ENCODE measurements at places on chromosomes 5 and 9.

- DNase-seq = peak; percentile 21
These were observed 107.4 kb upstream of the LARP1 start for GRCh38 chr5:154647761-154648145.

- DNase-seq = no peak
These were observed 78.0 kb downstream of the SH3GL2 start for GRCh38 chr9:17656889-17657288.

DNA sequence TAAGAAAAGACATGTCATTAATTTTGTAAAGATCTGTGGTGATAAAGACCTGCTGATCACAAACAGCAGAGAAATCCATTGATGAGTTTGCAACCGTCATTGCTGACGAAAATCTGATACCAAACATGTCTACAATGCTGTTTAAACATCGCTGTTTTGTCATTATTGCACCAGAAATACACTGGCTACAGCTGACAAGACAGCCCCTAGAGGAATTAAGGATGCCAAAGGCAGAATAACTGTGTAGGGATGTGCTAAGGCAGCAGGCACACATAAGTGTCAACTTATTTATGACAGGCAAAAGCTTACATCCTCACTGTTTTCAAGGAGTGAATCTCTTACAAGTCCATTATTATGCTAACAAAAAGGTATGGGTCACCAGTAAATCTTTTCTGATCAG, 439.3 kb downstream of the TLE1 start:
- no peak for DNase-seq

- DNase-seq = no peak
These were observed 19.8 kb downstream of the GLT6D1 start for GRCh38 chr9:135619599-135619886.

DNA sequence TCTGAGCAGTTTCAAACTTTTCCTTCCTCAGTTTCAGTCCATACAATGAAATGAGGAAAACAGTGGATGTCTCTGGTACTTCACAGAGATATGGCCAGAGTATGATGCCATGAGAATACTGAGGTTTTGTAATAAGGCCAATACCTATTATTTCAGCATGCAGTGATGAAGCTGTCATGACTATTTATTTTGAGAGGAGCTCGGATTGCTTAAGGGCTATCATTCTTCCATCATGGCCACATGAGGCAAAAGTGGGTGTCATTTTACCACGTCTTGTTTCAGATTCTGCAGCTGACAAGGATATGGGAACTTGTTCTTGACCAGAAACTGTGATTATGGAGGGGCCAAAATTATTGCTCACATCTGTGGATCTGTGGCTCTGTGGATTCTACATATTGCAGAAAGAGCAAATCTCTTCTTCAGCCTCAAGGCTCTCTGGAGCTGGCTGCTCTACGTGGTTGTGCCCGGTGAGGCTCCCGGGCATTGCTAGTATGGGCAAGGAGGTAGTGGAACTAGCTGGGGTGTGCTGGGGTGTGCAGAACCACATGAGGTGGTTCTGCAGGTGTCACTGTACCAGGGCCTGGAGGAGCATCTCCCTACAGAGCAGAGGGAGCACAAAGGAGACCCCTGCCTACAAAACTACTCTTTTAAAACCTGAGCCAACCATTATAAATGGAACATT, 180.3 kb downstream of the SEMA6A start:
- DNase-seq = peak; percentile 30

- DNase-seq = no peak
These were observed 298.3 kb upstream of the TNC start for GRCh38 chr9:115416299-115416698.

- DNase-seq = no peak
These were observed 13.1 kb downstream of the RAB3C start for GRCh38 chr5:58595952-58596351.

DNA sequence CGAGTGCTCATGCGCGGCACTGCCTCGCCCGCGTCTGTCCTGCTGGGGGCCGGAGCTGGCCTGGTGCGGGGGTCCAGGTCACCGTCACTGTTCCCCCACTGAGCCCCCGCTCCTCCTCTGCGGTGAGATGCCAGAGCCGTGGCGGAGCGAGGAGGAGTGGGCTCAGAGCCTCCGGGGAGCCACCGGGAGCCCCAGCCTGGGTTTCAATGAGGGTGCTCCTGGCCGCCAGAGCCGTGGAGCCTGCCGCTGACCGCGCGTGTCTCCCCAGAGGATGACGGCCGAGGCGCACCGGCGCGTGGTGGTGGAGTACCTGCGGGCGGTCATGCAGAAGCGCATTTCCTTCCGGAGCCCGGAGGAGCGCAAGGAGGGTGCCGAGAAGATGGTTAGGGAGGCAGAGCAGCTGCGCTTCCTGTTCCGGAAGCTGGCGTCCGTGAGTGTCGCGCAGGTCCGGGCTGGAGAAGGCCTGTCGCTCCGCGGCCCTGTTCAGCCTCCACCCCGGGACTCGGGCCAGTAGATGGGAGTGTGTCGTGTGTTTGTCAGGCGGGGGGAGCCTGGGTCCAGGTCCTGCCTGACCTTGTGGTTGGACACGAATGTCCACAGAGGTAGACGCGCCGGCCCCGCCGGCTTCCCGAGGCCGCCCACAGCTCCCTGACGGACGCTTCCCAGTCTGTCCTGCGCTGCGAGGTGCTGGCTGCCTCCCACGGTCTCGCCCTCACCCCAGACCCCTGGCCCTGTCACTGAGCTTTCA, 22.0 kb downstream of the EXOC3 start:
- DNase-seq = no peak

DNA sequence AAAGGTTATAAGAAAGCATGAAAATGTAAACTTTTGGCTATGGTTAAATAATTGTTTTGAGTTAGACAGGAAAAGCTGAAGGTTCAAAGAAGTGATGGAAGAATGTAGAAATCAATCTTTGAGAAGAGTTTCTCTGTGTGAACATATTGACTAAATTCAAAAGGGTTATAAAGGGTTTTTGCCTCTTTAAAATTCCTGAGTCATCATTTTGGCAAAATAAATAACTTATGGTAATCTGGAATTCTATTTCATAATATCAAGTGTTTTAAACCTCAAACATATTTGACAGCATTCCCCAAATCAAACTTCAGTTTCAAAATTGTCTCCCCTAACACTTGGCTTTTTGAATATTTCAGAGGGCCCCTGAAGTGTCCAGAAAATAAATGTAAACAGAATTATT, 60.6 kb upstream of the SPINK5 start:
- no peak for DNase-seq

DNA sequence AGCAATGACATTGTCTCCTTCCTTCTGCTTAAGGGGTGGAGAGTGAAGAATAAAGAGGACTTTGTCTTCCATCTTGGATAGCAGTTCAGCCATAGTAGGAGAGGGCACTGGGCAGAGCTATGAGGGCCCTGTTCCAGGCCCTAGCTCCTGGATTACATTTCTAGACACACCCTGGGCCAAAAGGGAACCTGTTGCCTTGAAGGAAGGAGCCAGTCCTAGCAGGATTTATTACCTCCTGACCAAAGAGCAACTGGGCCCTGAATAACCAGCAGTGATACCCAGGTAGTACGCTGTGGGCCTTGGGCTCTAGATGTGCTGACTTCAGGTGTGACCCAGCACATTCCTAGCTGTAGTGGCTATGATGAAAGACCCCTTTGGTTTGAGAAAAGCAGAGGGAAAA, 95.8 kb downstream of the RMI1 start:
- no peak for DNase-seq

- DNase-seq = peak; percentile 83
These were observed 1.6 kb upstream of the GADD45G start for GRCh38 chr9:89602978-89603766.

- DNase-seq = peak; percentile 36
These were observed 164.4 kb upstream of the NR3C1 start for GRCh38 chr5:143567583-143568504.

- no peak for DNase-seq
These were observed 28.3 kb downstream of the FGF10 start for GRCh38 chr5:44360919-44361318.

DNA sequence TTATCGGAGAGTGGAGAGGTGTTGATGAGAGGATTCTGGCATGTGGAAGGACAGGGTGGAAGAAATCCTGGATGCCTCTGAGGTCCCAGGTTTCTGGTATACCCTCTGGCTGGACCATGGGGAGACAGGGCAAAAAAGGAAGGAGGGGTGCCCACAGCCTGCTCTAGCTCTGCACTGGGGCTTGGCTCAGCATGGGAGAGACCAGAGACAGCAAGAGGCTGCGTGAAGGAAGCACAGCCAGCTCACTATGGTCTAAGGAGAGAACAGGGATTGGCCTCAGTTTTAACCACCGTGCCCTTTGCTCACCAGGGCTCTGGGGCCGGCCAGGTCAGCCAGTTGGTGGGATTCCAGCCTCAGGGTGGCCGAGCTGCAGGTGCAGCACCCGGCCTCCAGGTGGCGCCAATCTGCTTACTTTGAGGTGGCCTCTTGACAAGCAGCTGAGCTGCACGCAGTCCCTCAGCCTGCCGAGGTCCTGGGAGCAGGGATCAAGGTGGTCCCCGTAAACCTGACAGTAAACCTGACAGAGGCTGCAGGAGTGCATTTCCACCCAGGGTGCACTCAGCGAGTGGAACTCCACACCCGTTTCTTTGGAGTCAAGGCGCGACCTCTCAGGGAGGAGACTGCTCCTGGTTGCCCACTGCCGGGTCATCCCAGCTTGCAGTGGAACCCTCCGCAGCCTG, 25.0 kb upstream of the SPTLC1 start:
- peak; percentile 74 for DNase-seq

GRCh38 chr9:23850690-23851629, 24.9 kb upstream of the ELAVL2 start:
- no peak for DNase-seq

DNA sequence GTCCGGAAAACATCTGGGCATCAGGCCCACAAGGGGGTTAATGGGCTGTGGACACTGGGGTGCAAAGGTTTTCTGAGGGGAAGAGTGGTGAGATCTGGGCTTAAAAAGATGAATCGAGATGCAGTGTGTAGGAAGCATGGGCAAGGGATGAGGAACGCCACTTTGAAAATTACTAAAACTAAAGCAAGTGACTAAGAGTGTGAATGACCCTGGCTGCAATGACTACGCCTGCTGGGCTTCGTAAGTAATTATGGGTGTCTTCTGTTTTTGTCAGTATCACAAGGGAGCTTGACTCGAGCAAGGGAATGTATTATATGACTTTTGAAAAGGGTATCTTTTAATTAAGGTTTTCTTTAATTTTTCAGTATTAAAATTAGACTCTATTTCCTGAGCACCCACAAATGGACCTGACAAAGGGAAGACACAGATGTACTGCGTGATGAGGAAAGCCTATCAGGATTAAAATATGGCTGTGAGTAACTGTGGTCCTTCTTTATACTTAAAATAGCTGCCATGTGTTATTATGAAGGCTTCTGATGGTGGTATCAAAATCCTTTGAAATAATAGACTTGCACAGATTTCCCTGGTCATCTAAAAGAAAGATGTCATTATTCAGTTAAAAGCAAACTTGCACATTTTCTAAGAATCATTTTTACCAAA, 4.2 kb downstream of the CTXN3 start:
- no peak for DNase-seq

DNA sequence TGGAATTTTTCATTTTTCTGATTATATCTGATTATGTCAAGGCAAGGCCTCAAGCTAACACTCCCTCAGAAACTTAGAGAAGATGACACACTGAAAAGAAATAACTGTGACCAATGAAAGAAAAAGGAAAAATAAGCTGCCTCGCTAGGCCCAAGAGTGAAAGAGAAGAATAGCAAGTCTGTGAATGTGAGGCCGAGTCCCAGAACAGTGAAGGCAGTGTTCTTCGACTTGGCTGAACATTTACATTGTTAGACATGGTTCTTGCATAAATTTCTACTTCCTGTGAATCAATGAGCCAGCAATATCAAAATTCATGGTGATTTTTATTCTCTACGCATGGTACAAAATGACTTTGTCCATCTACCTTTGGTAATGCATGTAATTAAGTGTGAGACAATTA, at the start of gene ATP10B:
Gene ATP10B, minus strand, starts transcription at position 163 of the 400 bp plus-strand sequence. CDS start 164,137 bp downstream, outside the sequence.
- no peak for DNase-seq

GRCh38 chr9:71628247-71628646, 140.1 kb downstream of the CEMIP2 start:
- peak; percentile 19 for DNase-seq

DNA sequence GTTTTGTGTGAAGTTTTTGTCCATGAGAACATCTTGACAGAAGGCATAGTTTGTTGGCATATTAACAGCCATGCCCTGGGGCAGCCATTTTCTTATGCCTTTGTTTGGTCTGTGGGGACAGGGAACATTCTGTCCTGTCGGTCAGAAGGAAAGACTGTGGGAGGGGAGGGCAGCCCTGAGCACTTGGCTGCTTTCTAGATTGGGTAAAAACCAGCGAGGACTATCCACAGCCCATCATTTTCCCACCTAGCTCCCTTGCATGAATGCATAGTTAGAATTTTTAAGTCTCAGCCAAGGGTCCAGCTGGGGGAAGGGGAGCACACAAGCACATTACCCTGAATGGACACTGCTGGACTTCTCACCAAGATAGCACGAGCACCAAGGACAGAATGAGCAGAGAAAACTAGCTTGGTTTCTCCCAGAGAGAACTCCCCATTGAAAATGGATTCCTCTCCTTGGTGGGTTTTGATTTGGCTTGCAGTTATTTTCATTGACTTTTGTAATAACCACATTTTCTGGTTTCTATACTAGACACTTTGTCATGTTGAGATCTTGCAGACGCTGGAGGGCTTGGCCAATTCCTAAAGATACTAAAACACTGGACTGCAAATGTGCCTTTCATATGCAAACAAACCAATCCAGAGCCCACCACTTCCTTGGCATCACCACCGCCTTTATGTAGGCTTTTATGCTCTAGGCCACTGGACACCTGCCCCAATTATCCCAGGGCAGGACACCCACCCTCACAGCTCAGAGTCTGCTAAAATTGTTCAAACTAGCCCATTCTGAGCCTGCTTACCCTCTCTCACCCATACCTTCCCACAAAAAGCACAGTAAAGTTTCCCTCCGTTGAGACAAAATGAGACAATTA, 129.9 kb downstream of the BOD1 start:
- DNase-seq = no peak

DNA sequence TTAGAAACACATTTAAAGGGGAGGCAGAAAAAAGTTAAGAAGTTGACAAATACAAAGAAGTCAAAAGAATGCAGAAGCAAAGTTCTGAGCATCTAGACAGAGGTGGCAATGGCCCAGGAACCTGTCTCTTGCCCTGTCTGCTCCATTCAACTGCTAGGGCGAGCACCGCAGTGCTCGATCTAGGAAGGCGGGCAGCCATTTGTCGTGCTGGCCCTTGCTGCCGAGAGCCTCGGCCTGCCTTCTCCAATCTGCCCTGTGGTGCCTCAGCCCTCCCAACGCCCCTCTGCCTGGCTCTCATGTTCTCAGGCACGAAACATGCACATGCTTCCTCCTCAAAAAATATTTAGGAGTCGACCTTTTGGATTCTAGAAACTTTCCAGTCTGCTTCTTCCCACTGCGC, 42.2 kb downstream of the DDX31 start:
- no peak for DNase-seq

DNA sequence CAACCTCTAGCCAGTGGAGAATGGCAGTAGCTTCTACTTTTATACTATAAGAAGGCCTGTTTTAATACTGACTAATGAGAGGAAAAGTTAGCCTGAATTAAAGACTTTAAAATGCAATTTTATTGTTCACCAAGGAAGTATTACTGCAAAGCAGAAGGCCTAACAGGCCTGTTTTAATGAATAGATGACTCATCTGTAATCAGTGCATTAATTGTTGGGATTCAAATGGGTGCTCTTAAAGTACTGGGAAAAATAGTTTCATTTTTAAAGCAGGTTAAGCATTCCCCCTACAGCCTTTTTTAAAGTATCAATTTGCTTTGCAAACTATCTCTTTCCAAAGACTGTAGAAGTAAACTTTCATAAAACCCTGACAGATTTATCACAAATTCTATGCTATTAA, 147.7 kb downstream of the SIL1 start:
- DNase-seq = no peak
